ENCODE measurements at places on chromosomes 4 and X. TPM values are rescaled to one million over a fixed set of nuclear protein-coding genes. Genes with fewer than 3 reads are reported as not detected.

HS3ST1 gene
- total RNA-seq: 2.5 TPM

ADGRG2 gene
- 0.17 TPM for total RNA-seq

HSFX1 gene
- total RNA-seq: 0.51 TPM

BGN gene
- total RNA-seq: 0.69 TPM

GRCh38 chr4:147340111-147340510, 140.8 kb upstream of the EDNRA start:
- no peak for DNase-seq

DNA sequence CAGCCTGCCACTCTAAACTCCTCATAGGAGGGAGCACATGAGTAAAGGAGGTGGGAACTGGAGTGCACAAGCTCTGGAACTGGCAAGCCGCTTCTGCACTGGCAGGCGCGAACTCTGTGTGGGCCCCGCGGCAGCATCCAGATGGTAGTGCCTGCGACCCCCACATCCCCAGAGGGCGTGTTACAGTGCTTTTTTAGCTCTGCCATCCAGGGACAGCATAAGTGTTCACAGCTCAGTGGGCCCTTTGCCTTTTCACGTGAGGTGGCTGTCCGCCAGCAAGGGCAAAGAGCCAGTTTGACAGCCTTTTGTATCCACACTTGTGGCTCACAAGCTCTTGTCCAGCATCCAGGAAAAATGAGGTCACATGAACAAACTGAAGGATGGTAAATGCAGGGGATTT, 581.6 kb upstream of the DIAPH2 start:
- DNase-seq: no peak
